Foreskin keratinocyte (primary cell): ENCODE measurements at places on chromosomes 16 and 17. TPM values are rescaled to one million over a fixed set of nuclear protein-coding genes. Genes with fewer than 3 reads are reported as not detected.

The CCL1 gene
- not detected in 2 replicates for total RNA-seq

The HAS3 gene
- total RNA-seq, result 9.1 and 15.1 TPM in 2 replicates

The TBX6 gene
- 1.3 and 1.7 TPM in 2 replicates for total RNA-seq

The DNAAF8 gene
- total RNA-seq, result 0.18 and 0.31 TPM in 2 replicates

The HSD17B1 gene
- total RNA-seq, result 6.4 and 6.5 TPM in 2 replicates
